ENCODE measurements at places on chromosomes 6 and 20.
A peak's percentile ranks its signal among the peaks of the same experiment; 100 is the strongest.

- no peak for DNase-seq
Observed at GRCh38 chr6:11368264-11368663, 135.8 kb upstream of the NEDD9 start.

DNA sequence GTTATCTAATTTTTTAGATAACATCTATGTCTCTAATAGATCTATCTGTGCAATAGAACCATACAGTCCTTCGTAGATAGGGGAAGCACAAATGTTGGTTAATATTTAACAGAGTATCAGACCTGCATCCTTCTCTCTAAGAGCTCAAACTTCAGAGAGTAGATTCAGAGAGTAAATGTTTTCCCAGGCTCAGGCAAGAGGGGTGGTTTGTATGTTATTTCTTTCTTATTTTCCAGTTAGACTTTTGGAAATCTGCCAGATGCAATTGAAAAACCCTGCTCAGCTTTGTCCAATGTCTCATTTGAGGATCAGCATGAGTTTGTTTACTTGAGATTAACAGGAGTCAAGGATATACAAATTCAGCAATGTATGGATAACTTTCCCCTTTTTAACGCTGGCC is 361.9 kb downstream of the BCKDHB start:
- no peak for DNase-seq

DNA sequence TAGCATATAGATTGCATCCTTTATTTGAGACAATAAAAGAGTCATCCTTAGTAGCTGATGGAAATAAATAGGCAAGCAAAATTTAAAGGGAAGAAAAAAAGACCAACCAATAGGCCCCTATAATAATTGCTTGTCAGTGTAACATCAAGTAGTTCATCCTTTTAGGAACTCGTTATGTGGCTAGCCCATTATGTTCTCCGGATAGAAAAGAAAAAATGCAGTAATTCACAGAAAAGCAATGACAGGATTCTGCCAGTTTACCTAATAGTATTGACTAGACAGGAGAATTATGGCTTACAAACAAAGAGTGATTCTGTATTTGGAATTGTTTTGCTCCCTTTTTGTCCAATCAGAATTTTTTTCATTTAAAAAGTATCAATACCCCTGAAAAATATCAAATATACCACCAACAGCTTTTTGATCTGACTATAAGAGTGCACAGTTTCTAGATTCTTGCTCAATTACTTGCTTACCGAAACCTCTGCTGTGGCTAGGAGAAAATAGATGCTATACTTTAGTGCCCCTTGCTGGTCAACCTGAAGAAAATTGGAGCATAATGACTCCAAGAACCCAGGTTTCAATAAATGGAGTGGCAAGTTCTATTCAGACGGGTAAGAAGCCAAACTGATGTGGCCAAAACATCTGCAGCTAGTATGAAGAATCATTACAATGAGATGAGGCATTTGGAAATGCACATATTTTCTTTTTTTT is 91.5 kb upstream of the SASH1 start:
- peak; percentile 79 for DNase-seq

DNA sequence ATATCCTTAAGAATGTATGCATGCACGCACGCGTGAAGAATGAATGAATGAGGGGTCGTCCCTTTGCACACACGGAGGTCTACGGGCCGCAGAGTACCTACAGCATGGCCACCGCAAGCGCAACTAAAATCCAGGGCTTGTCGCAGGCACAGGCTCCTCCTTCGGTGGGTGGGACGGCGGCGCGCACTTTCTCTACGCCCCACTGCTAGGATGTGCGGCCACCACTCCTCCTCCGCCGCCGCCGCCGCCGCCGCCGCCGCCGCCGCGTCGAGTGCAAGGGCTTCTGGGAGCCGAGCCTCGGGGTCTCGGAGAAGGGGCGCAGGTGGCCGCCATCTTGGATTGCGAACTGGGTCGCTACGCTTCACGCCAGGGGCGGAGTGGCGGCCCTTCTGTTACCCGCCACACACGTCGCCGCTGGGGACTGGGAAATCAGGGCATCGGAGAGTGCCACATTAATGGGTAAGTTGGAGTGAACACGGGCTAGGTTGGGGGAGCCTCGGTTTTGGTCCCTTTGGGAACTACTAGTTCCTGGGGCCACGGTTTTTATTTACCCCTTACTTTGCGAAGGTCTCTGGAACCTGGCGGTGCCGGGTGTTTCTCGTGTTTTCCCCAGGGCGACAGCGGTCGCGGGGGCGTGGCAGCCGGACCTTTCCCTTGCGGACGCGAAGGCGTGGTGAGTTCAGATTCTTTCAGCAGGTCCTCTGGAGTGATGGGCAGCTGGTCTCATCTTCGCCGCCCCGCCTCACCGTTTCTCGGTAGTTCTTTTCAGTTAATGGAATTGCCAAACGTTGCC is at the start of gene KPNA5:
Gene KPNA5, plus strand, starts transcription at position 332 of the 793 bp plus-strand sequence. Its CDS starts 124 bp downstream, at position 456.
- peak; percentile 81 for DNase-seq

- no peak for DNase-seq
Observed at GRCh38 chr20:61053487-61053886, 198.6 kb upstream of the CDH4 start.

GRCh38 chr6:154071236-154071635 is 32.2 kb downstream of the OPRM1 start:
- no peak for DNase-seq

- peak; percentile 62 for DNase-seq
Observed at GRCh38 chr6:11007715-11008608, 36.1 kb downstream of the ELOVL2 start.

GRCh38 chr6:33779290-33779689 is 9.6 kb downstream of the LEMD2 start:
- no peak for DNase-seq

DNA sequence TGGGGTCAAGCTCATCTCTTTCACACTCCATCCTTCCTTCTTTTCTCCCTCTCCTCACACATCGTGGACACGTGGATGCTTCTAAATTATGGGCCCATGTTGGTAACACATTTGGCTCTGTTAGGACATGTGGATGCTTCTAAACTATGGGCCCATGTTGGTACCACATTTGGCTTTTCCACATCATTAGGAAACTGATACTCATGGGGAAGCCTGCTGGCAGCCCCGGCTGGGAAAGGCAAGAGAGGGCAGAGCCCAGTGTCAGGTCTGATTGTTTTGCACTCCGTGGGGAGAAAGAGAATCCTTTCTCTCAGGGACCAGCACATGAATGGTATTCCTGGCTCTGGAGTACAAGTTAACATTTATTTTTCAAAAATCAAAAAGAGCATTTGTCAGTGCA is 4.0 kb upstream of the CST1 start:
- DNase-seq: no peak

- DNase-seq: no peak
Observed at GRCh38 chr6:46816626-46817025, 23.4 kb downstream of the MEP1A start.

DNA sequence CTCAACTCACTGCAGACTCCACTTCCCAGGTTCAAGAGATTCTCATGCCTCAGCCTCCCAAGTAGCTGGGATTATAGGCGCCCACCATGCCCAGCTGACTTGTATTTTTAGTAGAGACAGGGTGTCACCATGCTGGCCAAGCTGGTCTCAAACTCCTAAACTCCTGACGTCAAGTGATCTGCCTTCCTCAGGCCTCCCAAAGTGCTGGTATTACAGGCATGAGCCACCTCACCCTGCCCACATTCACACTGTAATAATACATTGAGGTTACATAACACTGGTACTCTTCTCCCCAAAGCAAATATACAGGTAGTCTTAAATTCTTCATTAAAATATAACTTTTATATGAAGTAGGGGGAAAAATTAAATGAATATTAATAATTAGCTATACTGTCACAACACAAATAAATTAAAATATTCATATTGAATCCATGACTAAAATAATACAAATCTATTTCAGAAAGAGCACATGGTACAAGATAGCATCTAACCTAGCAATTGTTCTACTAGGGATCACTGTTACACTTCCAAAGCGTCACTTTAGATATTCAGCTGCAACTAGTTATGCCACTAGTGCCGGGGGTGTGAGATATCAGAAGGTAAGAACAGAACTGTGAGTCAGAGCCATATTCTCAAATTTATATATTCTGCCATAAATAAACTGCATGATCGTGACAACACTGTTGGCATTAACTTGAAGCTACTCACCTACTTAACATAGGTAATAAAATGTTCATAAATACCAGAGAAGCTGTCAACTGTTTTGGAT is 169.1 kb upstream of the SHLD1 start:
- DNase-seq: no peak

GRCh38 chr6:35541836-35542235 is 29.1 kb upstream of the TULP1 start:
- DNase-seq: no peak

DNA sequence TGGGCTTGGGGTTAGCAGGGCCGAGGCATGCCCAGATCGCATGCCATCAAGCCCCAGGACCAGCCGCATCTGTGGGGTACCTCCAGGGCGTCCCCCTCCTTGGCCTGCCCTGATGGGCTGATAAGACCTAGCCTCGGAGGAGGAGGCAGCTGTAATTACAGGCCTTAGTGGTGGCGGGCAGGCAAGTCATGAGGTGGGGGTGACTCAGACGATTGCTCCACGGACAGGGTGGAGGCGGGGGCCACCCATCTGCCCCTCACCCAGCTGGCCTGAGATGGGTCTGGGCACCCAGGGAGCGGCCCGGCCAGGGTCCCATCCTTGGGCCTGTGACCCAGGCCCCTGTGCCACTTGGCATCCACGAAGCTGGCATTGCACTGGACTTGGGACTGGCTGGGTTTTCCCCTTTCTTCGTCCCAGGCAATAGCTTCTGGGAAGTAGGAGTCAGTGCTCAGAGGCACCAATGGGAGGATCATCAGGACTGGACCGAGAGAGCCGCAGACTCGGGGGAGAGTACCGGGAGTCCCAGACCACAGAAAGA is 57.5 kb downstream of the CEBPB start:
- peak; percentile 88 for DNase-seq

DNA sequence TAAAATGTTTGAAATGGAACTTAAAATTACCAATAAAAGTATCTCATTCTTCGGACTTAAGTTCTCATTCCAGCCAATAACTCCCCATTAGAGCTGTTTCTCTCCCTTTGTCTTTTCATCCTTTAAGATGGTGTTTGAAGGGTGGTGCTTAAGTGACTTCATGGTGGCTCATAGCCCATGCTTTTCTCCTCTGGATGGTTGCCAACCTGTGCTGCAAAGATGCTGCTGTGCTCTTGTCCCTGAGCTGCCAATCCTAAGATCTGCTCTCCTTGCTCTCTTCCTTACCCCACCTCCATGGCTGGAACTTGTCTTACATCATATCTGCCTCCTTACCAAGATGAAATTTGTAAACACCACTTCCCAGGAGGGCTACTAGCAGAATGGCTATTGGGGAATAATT is 31.6 kb upstream of the PNRC1 start:
- DNase-seq: peak; percentile 37

DNA sequence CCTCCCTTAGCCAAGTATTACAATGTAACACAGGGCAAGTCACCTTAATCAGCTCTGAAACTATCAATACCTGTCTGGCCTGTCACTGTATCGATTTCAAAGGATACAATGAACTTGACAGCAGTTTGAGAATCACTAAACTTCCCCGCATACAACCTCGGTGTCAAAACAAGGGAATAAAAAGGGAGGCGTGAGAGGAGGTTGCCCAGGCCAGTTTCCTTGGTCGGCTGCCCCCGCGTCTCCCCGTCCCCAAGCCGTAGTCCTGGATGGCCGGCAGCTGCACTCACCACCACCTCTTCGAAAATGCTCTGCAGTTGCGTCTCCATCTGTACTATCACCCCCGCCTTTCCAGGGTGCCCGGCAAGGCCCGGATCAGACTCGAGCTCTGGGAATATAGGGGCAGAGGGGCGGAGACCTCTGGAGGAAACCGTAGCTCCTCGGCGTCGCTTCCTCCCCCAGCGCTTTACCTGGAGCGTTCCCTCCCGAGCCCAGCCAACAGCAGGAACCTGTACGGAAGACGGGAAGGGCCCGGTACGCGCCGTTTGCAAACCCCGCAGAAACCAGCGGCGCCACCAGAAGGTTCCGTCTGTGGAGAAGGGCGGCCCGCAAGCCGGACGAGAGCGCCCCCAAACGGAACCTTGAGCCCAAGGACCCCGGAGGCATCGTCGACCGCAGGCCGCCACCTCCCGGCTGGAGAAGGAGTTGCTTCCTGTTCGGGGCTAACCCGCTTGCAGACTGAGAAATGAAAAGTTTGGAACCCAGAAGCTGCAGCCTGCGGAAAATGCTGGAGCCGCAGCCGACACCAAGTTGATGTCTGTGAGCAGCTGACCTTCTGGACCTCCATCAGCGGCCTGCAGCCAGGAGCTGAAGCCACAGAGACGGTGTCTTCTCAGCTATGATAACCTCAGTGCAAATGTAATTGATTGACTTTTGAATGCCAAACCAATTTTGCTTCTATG is at the start of gene MED23:
Gene MED23, minus strand, starts transcription at position 519 of the 959 bp plus-strand sequence. Its CDS starts 193 bp downstream, at position 326.
- DNase-seq: peak; percentile 93

- peak; percentile 37 for DNase-seq
Observed at GRCh38 chr6:4776493-4777393, 539 bp downstream of the CDYL start.

GRCh38 chr20:51484141-51484815 is 58.2 kb downstream of the NFATC2 start:
- DNase-seq: no peak

DNA sequence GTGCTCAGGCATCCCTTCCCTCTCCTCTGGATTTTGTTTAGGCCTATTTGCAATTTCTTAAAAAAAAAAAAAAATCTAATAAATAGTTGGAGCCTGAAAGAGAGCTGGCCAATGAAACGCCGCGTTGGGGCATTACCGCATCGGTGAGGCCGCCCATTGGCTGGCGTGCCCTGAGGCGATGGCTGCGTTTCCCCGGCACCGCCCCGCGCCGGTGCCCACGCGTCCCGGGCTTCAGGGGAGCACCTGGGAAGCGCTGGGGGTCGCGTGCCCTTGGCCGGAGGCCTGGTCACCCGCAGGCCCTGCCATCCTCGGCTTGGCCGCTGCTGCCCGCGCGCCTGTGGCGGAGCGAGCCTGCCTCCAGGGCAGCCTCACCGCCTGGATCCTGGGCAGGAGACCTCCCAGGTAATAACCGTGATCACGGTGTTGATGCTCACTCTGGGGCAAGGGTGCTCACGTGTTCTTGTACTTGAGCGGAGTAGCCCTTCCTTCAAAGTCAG is 155.4 kb downstream of the NRN1 start:
- DNase-seq: no peak

- no peak for DNase-seq
Observed at GRCh38 chr6:15073883-15074465, 171.9 kb upstream of the JARID2 start.

- no peak for DNase-seq
Observed at GRCh38 chr6:37004044-37004980, 1.1 kb upstream of the FGD2 start.

- no peak for DNase-seq
Observed at GRCh38 chr6:105397987-105398386, 4.9 kb downstream of the PREP start.

GRCh38 chr6:291204-291696 is 1.0 kb upstream of the DUSP22 start:
- peak; percentile 42 for DNase-seq

- peak; percentile 75 for DNase-seq
Observed at GRCh38 chr6:75526502-75527127, 33.0 kb upstream of the FILIP1 start.

- peak; percentile 6 for DNase-seq
Observed at GRCh38 chr6:69729870-69730449, 66.8 kb downstream of the LMBRD1 start.

DNA sequence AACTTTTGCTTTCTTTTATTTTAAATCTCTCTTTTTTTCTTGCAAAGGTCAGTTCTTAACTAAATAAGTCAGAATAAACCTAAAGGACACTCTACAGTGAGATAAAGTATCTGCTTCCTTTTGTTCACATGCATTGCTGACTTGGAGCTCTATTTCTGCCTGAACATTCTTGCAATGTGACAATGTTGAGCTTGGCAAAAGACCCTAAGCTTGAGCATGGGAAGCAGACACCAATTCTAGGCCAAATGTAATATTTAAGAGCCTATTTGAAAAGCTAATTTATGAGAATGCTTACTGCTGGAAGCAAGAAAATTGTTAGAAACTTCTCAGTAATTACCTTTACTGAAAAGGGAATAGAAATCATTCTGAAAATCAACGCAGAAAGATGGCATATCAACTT is 556.2 kb downstream of the CBLN4 start:
- DNase-seq: no peak
